Activated T-cell treated with anti-CD3 and anti-CD28 coated beads for 4 hours (primary cell): ENCODE measurements at places on chromosomes 16 and 17.

DNA sequence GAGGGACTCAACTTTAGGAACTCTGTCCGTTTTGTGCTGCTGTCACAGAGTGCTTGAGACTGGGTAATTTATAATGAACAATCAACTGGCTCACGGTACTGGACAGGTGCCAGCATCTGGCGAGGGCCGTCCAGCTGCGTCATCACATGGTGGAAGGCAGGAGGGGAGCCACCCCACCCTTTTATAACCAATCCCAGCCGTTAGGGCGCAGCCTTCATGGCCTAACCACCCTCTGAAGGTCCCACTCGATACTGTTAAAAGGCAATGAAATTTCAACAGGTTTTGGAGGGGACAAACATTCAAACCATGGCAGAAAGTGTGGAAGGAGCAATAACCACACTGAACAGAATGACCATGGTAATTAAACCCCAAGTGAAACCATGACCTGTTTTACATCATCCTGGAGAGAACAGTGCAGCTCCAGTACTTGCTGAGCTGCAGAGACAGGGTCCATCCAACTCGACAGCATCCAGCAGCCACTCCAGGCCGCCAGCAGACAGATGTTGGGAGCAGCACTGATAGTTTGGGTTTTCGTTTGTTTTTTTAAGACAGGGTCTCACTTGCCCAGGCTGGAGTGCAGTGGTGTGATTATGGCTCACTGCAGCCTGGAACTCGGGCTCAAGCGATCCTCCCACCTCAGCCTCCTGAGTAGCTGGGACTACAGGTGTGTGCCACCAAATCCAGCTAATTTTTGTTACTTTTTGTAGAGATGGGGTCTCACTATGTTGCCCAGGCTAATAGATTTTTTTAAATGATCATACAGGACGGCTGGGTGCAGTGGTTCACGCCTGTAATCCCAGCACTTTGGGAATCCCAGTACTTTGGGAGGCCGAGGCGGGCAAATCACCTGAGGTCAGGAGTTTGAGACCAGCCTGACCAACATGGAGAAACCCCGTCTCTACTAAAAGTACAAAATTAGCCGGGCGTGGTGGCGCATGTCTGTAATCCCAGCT lies 11.0 kb downstream of the CHMP6 start:
- DNase-seq = no peak

DNA sequence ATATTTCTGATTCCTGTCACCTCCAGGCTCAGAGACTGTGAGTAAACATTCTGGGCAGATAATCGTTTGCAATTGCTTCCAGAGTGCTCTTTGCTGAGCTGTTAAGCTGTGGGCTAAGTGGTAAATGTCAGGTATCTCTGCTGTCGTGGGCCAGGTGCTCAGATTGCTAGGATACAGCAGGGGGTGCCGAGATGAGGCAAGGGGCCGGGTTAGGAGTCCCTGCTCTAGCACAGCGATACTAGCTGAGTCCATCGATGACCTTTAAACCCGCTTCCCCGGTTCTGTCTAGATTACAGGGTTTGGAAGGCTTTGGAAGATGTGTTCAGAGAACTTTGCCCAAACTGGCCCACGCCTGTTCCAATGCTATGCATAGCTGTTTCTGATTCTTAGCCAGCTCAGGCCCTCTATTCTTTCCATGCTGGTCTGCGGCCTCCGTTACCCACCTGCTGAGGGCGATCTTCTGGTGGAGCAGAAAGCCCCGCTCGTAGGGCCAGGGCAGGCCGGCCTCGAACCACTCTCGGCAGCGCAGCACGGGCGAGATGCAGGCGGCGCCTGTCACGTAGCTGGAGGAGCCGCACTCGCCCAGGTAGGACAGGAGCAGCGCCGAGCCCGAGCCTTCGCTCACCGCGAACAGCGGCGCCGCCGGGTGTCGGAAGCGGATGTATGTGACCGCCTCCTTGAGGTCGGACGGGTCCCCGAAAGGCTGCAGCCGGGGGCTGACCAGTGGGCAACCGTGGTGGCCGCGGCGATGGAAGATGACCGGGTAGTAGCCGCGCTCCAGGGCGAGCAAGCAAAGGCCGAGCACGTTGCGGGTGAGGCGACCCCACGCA lies 979 bp downstream of the ABHD15 start:
- DNase-seq = peak; percentile 30

DNA sequence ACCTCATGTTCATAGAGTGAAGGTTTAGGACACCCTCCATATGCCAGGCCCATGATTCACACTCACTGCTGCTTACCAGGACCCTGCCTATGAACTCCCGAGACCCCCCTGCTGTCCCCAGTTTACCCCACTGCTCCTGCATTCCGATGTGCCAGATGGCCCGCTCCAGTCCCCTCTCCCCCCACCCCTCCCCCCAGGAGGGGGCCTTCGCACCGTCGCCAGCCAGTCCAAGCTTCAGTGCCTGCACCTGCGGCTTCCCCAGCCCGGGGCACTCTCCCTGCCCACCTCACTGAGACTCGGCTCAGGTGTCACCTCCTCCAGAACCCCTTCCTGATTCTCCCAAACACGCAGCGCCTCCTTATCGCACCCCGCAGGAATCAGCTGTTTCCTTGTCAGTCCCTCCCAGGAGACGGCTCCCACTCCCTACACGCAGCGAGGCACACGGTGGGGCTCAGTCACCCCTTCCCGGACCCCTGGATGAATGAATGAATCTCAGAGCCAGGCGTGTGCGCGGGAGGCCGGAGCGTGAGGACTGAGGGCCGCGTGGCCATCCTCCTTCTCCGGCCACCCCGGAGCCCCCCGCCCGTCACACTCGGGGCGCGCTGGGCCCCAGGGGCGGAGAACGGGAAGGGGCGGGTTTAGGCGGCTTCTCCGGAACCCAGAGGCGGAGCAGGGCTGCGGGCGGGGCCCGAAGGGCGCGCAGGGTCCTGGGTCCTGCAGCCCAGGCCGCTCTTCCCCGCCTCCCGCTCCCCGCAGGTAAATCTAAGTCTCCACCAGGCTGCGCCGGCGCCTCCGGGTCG lies 1.6 kb downstream of the MYO1C start:
- DNase-seq = peak; percentile 49

DNA sequence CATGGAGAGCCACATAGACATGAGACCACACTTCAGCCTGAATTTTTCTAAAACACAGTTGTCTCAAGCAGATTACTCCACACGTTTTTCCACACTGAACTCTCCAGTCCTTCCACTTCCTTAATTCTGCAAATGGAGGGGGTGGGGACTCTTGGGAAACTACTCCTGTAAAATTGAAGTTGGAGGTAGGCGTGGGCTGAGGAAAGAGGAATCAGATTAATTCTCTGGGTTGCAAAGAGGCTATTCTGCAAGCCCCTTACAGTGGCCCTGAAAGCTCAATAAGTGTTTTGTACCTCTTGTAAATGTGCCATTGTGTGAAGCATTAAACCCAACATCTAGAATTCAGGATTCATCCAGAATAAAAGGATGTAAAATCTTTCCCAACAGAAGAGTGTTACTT lies 9.6 kb downstream of the MARVELD3 start:
- no peak for DNase-seq

DNA sequence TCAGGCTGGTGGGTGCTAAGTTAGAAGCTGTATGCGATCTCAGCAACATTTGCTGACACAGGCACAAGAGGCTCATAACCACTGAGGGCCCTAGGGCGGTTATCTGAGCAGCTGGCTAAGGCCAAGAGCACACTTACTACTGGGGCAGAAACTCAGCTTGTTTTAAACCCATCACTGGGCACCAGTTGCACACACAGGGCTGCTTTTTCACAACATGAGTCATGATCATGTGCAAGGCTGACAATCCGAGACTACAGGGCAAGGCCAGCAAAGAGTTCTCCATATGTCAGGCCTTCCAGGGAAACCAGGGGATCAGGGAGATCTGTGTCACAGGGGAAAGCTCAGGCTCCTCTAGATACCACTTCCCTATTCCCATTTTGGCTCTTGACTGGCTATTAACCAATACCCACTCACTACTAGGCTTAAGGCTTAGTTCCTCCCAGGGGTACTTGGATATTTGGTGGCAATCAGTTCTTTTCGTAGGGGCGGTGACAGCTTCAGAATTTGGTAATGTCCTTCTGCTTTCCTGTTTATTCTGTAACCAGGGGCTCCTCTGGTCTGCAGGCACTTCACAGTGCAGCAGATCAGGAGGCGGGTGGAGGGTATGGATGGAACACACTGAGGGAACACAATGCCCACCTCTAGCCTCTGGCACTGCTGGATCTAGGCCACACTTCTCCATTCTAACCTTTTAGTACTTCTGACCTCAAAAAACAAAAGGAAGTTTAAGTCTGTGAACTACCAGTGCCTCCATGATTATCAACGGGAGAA lies 44.9 kb upstream of the ERN1 start:
- no peak for DNase-seq

- DNase-seq = no peak
These were observed 89.3 kb downstream of the SDR42E1 start for GRCh38 chr16:81921843-81922584.

- DNase-seq = no peak
These were observed 239.2 kb upstream of the AXIN2 start for GRCh38 chr17:65800655-65801054.

GRCh38 chr17:68198931-68199836 lies 48.7 kb upstream of the AMZ2 start:
- no peak for DNase-seq

GRCh38 chr17:81245665-81246342 lies 6.7 kb downstream of the NDUFAF8 start:
- DNase-seq = no peak

- DNase-seq = peak; percentile 9
These were observed 46.9 kb upstream of the HNF1B start for GRCh38 chr17:37791447-37792399.

DNA sequence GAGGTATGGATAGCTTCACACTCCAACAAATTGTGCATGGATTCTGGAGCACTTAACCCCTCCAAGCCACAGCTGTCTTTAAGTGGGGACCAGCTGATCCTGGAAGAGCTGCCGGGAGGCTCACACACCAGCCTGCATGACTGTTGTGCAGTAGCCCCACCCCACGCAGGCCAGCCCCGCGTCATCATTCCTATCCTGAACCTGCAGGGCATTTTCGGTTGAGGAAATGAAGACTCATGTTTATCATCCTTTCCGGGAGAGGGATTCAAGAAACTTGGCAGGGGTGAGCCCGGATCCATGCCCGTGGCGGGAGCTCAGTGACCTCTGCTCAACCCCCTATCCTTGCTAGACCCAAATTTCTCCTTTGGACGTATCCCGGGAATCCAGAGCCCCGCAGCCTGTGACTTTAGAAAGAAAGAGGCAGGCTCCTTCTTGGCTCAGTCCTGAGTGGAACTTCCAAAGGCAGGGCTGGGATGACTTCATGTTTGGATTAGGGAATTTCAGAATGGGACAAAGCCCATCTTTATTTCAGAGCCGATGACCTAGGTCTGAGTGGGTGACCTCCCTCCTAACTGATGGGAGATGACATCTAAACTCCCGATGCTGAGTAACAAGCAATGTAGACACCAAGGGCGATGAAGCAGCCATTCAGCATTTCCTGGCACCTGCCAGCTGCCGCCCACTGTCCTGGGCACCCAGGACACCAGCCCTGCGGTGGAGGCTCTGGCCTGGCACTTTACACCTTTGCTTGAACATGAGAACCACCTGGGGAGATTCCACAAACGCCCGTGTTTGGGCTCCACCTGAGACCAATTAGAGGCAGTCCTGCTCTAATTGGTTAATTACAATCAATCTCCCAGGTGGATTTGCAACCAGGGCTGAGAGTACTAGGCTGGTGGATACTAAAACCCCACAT lies 43.3 kb upstream of the CMIP start:
- DNase-seq = no peak

- DNase-seq = no peak
These were observed 7.1 kb downstream of the XPO6 start for GRCh38 chr16:28204622-28205021.

GRCh38 chr17:67246403-67246652 lies 1.3 kb upstream of the HELZ start:
- DNase-seq = no peak

DNA sequence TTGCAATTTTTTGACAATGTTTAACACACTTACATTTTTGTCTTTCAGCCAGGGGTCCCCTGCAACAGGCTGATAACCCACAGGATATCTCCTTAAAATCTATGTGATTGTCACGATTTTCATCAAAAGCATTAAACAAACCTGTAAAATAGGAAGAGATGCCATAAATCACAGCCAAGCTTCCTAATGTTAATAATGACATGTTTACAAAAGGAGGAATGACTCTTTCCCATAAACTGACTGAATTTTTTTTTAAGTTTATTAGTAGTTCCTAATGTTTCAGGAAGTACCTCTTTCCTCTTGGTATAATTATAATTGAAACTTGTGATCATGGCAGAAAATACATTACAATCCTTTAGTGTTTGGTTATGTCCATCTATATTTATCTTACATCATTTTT lies 119.6 kb downstream of the CA4 start:
- DNase-seq = no peak

GRCh38 chr17:48378238-48378637 lies 51.8 kb downstream of the SKAP1 start:
- DNase-seq = no peak

DNA sequence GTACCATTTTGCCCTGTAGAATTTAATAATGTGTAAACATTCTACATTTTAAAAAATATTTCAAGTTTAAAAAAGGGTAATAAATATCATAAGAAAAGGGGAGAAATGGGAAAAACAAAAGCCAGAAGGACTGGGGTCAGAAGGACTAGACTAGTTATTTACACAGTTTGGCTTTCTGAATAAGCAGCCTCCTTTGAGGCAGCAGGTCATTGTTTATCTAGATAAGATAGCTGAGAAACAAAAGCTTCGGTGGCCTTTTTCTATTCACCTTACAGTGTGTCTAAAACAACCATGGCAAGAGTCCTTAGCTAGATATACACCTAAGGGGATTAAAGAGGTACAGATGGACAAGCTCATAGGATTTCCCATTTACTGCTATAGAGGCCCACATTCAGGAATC lies 396.5 kb upstream of the PMFBP1 start:
- DNase-seq = no peak

DNA sequence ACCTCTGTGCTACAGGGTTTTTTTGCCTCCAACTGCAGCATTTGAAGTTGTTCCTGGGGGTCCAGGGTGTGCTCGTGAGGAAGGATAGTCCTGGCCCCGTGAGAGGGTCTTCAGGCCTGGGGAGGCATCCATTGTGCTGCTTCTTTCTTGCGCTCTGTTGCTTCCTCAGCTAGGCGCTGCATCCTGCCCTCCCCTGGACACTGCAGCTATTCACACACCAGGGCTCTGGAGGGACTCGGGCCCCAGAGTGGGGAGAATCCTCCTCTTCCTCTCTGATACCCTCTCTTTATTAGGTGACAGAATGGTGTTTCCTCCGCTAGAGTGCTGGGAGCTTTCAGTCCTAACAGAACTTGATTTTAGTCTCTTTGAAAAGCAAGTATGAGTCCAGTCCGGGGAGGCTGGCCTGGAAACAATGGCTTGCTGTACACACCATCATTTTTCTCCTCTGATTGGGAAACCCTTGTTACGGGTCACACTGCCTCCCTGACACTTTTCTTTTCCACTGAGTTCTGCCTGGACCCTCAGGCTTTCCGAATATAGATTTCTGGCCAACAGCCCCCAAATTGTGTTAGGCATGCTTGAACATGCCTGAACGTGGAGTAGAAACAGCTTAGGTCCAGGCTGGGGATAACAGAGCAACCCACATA lies 81.4 kb upstream of the ELAC2 start:
- no peak for DNase-seq

GRCh38 chr16:72220875-72221629 lies 49.1 kb upstream of the PMFBP1 start:
- DNase-seq = no peak
